A549 treated with Mapracorat at 1 μM for 4 hours (cell line): ENCODE measurements at places on chromosomes 4 and X. TPM values are rescaled to one million over a fixed set of nuclear protein-coding genes. Genes with fewer than 3 reads are reported as not detected.

The MSX1 gene
- total RNA-seq: 4.6 to 10.0 TPM (median 8.2 TPM) in 5 replicates

The RCHY1 gene
- total RNA-seq: 13.2 to 18.6 TPM (median 15.4 TPM) in 5 replicates

The RBM46 gene
- not detected in 5 replicates for total RNA-seq

The PRSS12 gene
- 0.20 to 0.29 TPM (median 0.27 TPM) in 5 replicates for total RNA-seq

The UGT2B11 gene
- 0.08 to 0.40 TPM (median 0.09 TPM) in 3 of 5 replicates, not detected in the others for total RNA-seq

The TLR2 gene
- total RNA-seq: 0.29 to 0.79 TPM (median 0.51 TPM) in 5 replicates

The JADE1 gene
- total RNA-seq: 23.0 to 27.6 TPM (median 25.5 TPM) in 5 replicates

The DMRTC1B gene
- total RNA-seq: not detected in 5 replicates
